ENCODE measurements at places on chromosomes 12 and 14. TPM values are rescaled to one million over a fixed set of nuclear protein-coding genes. Genes with fewer than 3 reads are reported as not detected.
A peak's percentile ranks its signal among the peaks of the same experiment; 100 is the strongest.

GRCh38 chr12:119274636-119275065, 59.9 kb upstream of the CCDC60 start:
- no peak for DNase-seq

GRCh38 chr14:59828276-59828675, 42.3 kb downstream of the RTN1 start:
- DNase-seq, result no peak

The CD27 gene
- 0.50 TPM for total RNA-seq

- DNase-seq, result no peak
These were observed 11.6 kb downstream of the SLC7A7 start for GRCh38 chr14:22803687-22803974.

GRCh38 chr12:53279888-53280498, 11.9 kb downstream of the ESPL1 start:
- no peak for DNase-seq

DNA sequence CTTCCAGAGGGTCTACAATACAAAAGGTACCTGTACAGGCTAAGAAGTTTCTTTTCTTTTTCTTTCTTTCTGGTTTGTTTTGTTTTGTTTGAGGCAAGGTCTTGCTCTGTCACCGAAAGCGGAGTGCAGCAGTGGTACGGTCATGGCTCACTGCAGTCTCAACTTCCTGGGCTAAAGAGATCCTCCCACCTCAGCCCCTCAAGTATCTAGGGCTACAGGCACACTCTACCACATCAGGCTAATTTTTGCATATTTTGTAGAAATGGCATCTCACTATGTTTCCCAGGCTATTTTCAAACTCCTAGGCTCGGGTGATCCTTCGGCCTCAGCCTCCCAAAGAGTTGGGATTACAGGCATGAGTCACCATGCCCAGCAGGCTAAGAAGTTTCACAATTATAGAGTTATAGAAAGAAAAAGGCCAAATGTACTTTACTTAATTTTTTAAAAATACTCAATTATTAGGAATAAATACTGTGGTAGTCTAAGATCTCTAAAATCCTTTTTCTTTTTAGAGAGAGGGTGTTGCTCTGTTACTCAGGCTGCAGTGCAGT, 3.0 kb upstream of the PIGH start:
- DNase-seq, result no peak

DNA sequence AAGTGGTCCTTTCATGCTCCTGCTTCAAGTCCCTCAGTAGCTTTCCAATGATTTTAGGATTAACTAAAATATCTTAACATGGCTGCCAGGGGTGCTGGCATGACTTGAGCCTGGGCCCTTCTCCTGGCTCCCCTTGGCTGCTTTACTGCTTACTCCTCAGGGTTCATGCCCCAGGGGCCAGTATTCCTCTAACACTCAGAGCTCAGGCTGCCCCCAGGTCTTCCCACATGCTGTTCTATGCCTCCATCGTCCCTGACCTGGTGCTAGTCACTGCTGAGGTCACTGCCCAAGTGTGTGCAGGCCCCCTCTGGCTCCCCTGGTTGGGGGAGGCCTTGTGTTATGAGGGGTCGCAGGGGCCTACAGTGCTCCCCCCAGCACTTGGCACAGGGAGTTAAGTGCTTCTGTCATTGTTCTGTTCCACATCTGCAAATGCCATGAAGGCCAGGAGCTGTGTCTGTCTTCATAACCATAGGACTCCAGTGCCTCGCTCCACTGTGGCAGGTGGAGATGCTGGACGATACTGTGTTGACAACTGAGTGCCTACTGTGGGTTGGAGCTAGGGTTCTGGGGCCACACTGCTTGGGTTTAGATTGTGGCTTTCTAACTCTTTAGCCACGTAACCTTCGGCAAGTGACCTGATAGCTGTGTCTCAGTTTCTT, 190.6 kb downstream of the CALM1 start:
- no peak for DNase-seq

DNA sequence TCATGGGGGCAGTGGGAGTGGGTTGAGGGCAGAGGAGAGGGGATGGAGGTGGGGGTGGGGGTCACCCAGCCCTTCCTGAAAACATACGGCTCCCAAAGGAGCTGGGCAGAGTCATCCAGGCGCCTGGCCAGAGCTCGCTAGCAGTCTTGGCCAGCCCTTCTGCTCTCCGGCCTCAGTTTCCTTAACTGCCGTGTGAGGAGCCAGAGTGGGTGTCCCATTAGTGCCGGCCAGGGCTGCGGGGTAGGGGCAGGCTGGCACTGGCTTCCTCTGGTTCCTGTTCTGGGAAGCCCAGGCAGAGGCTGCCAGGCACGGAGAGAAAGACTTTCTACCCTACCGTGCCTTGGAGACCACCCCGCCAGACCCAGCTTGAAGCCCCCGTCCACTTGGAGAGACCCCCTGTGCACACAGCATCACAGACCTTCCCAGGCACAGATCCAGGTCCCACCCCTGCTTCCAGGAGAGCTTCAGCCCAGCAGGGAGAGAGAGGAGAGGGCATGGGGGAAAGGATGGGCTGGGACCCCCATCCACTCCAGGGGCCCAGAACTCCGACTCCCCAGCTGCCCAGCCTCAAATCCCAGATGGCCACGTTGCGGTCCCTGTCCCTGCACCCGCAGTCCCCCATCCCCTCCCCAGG, 93.3 kb downstream of the RFLNA start:
- no peak for DNase-seq

DNA sequence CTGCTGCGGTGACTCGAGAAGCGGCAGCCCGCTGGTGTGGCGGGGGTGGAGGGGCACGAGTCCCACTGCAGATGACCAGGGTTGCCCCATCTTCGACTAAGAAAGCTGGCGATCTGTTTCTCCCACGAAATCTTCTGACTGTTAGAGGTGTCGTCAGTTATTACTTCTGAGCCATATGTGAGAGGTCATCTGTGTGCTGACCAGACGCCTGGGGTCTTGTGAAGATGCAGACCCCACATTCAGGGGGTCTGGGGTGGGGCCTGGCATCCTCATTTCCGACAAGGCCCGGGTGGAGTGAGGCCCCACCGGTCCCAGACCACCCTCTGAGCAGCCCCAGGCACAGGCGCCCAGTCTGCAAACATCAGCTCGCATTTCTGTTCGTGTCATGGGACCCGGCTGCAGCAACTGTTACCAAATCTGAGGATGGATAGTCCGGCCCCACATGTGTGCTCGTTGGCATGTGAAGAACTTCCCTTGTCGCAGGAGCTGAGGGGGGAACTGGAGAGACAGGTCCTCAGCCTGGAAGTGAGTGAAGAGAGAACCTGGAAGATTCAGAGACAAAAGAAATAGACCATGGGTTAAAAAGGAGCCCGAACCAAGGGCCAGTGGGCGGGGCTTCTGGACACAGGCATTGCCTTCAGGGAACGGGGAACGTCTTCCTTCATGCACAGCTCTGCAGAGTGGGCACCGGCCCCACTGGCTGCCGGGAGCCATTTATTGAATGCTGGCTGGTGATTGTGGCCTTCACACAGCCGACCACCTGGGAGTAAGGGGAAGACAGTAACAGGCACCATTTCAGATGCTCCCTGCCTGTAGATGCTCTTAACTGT, 135.2 kb downstream of the ADGRD1 start:
- DNase-seq, result no peak

GRCh38 chr12:28710882-28711281, 438.2 kb upstream of the FAR2 start:
- no peak for DNase-seq

GRCh38 chr14:24993631-24994030, 56.3 kb downstream of the STXBP6 start:
- DNase-seq, result no peak

DNA sequence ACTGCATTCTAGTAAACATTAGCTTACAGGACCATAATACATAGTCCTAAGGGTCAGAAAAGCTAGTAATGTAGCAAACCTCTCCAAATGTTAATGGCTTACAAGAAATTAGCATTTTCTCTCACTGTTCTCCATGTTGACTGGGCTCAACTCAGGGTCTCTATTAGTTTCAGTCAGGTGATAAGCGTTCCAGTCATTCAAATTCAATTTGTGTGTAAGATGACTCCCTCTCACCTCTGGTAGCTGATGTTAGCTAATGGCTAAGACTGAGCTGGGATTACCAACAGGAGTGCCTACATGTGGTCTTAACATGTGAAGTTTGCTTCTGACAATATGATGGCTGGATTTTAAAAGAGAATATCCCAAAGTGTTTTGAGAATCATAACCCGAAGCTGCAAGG, 630.5 kb upstream of the USP15 start:
- DNase-seq, result no peak

The SIX4 gene
- total RNA-seq, result 10.9 TPM

The LALBA gene
- not detected for total RNA-seq

- DNase-seq, result no peak
These were observed 176.0 kb downstream of the EGLN3 start for GRCh38 chr14:33774723-33775470.

- no peak for DNase-seq
These were observed 116.3 kb downstream of the RTN1 start for GRCh38 chr14:59754256-59754655.

DNA sequence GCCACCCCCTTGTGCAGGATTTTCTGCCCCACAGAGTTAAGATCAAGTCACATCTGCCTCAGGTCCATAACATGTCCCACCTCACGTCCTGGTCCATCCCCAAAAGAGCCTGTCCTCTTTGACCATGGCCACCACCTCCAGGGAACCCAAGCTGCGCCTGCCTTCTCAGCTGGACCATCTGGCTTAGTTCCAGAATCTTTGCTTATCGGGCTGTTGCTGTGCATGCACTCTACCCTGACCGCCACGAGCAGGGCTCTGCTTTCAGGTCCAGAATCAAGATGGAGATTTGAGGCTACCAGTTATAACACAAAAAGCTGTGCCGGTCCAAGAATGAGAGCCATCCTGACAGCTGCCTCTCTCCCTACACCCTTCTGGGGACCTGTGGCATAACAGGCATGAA, 326.7 kb downstream of the DPF3 start:
- no peak for DNase-seq

GRCh38 chr14:60346706-60347105, 97.7 kb downstream of the PPM1A start:
- DNase-seq, result no peak

DNA sequence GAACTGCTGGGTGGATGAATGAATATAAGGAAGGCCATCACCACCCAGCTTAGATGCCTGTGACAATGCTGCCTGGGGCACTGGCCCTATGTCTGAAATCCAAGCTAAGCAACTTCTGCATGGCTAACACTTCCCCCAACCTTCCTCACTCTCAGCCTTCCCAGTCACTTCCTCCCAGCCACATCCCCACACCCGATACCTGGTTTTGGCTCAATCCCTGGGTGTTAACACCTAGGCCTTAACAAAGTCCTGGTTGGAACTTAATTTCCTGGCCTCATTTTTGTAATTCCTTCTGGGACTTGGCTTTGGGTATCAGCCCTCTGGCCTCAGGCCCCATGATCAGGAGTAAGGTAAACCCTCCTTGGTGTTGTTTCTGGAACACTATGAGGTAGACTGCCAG, 110.0 kb downstream of the EFCAB11 start:
- no peak for DNase-seq

DNA sequence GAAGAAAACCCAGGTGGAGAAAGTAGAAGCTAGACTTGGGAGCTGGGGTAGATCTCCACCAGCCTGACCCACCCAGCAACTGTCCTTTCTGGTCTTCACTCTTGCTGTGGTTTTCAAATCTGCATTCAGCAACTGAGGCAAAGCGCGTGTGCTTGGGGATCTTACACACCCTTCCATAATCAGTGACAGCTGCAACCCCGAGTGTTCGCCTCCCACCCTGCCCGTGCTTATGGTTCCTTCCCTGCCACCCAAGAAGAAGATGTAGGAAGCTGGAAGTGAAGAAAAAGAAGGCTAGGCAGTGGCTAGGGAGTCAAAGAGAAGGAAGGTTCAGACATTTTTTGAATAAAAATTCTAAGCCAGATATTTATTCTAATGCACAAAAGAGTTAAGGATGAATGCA, 162.6 kb upstream of the CCND2 start:
- no peak for DNase-seq

The KIF26A gene
- 15.5 TPM for total RNA-seq

DNA sequence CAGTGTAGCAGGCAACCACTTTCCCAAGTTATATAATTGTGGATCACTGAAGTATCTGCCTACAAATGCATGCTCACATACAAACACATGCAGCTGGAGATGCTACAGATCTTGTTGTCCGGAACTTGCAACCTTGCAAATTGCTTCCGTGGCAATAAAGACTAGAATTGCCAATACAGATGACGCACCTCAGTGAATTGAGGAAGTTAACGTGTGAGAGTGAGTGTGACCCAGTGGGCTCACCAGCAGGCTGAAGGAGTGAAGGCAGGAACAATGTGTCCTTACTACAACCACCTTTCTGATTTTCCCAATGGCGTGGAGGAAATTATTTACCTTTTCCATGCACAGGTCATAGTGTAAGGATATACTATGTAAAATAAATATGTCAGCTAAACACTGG, 89.4 kb upstream of the GRIP1 start:
- no peak for DNase-seq

DNA sequence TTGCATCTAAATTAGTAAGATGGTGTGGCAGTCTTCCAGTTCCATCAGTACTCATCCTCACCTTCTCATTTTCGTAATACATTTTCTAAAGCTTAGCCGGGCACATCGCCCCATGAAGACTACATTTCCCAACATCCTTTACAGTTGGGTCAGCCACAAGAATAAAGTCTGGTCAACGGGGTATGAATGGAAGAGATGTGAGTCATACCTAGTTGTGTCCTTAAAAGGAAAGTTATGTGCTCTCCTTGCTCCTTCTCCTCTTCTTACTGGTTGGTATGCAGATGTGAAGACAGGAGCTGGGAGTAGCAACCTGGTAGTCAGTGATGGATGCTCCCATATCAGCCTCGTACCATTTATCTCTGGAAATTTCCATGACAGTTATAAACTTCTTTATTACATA, 35.9 kb upstream of the EGLN3 start:
- DNase-seq, result no peak

DNA sequence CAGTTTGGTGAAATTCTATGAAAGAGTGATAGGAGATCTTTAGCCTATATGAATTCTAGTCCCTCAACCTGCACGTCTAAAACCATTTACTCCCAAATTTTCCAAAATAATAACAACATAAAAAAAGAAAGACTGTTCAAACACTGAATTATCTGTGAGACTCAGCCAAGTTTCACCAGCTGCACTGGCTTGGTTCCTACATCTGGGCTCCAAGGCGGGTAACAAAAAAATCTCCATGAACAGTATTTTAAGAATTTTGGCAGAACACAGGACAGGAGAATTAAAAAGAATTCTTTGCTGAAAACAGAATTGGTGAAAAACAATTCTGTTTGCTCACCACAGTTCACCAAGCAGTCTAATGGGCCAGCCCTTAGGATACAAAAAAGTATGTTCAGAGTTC, 536.8 kb upstream of the ATP2B1 start:
- peak; percentile 7 for DNase-seq

GRCh38 chr14:67004521-67004920, 184.7 kb upstream of the GARIN2 start:
- DNase-seq, result no peak

The TMEM30B gene
- total RNA-seq, result 11.8 TPM

The OR6C3 gene
- total RNA-seq, result not detected

All from spinal cord (tissue), 10 donors.